ENCODE measurements at places on chromosomes 16 and 17. TPM values are rescaled to one million over a fixed set of nuclear protein-coding genes. Genes with fewer than 3 reads are reported as not detected.

Gene HCRT
- not detected for total RNA-seq

- H3K4me3 ChIP-seq = no peak overlapping the region
- H3K4me1 ChIP-seq = peaks cover 10% of the 10 kb centered on the region
- no peaks in the 10 kb centered on the region for H3K27me3 ChIP-seq
- H3K36me3 ChIP-seq = peaks cover 7% of the 10 kb centered on the region
These were observed 8.8 kb downstream of the NFATC3 start for GRCh38 chr16:68093816-68094613.

DNA sequence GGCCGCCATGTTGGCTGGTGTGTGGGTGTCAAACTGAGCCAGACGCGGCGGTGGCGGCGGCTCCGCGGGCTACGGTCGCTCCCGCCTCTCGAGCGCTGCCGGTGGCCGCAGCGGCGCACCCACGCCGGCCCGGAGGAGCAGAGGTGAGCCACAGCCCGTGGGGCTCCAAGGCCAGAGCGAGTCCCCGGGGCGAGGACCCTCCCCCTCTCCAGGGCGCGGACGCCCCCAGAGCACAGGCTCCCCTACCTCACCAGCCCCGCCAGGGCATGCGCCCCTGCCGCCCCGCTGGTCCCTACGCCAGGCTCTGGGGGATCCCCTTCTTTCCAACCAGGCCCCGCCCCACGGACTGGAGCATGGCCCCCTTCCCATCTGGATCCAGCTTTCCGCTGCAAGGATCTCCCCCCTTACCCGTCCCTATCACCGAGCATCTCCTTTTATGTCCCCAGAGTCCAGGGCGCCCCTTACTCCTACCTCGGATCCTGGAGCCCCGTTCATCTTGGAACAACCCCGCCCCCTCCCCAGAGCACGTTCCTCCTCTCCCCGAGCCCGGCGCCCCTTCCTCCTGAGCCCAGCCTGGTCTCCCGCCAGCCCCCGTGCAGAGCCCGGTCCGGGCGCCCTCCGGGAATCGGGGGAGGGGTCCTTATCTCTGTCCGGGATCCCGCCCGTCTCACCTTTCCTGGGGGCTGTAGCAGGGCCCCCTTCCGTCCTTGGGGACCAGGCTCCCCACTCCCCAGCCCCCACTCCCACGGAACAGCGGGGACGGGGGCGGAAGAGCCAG is 412 bp downstream of the EPN2 start:
- no peaks in the 10 kb centered on the region for H3K36me3 ChIP-seq
- H3K4me3 ChIP-seq = peak overlapping the region; percentile 97
- no peaks in the 10 kb centered on the region for H3K27me3 ChIP-seq
- H3K4me1 ChIP-seq = peaks cover 34% of the 10 kb centered on the region
- peak; percentile 50 for DNase-seq
- H3K27ac ChIP-seq = peak overlapping the region; percentile 96

GRCh38 chr17:47862621-47863440 is 11.9 kb upstream of the SP6 start:
- no peaks in the 10 kb centered on the region for H3K36me3 ChIP-seq
- H3K4me1 ChIP-seq = no peaks in the 10 kb centered on the region
- H3K27me3 ChIP-seq = peaks cover 20% of the 10 kb centered on the region
- H3K4me3 ChIP-seq = no peak overlapping the region

DNA sequence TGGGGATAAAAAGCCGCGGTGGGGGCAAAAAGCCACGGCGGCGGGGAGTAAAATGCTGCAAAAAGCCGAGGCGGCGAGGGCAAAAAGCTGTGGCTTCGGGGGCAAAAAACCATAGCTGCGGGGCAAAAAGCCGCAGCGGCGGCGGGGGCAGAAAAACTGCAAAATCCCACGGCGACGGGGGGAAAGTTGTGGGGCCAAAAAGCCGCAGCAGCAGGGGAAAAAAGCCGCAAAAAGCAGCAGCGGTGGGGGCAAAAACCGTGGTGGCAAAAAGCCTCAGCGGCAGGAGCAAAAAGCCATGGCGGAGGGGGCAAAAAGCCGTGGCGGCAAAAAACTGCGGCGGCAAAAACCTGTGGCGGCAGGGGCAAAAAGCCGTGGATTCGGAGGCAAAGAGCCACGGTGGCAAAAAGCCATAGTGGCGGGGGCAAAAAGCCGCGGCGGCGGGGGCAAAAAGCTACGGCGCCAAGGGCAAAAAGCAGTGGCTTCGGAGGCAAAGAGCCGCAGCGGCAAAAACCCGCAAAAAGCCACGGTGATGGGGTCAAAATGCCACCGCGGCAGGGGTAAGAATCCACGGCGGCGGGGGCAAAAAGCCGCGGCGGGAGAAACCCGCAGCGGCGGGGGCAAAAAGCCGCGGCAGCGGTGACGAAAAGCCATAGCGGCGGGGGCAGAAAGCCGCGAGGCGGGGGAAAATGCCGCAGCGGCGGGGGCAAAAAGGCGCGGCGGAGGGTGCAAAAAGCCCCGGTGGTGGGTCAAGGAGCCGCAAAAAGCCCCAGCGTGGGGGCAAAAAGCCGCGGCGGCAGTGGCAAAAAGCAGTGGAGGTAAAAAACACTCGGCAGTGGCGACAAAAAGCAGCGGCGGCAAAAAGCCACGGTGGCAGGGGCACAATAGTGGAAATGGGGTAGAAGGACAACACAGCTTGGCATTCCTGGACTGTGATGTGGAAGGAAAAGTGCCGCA is 192.8 kb downstream of the SHCBP1 start:
- H3K4me3 ChIP-seq = peak overlapping the region; percentile 14
- H3K27me3 ChIP-seq = peaks cover 40% of the 10 kb centered on the region
- no peaks in the 10 kb centered on the region for H3K4me1 ChIP-seq
- no peaks in the 10 kb centered on the region for H3K36me3 ChIP-seq
- no peak overlapping the region for H3K27ac ChIP-seq
- DNase-seq = no peak

- H3K4me3 ChIP-seq = peak overlapping the region; percentile 6
- H3K4me1 ChIP-seq = no peaks in the 10 kb centered on the region
- peak overlapping the region; percentile 84 for H3K27ac ChIP-seq
- peak; percentile 85 for DNase-seq
- H3K27me3 ChIP-seq = no peaks in the 10 kb centered on the region
These were observed 30.0 kb downstream of the TBCD start for GRCh38 chr17:82781894-82782274.
